ENCODE measurements at places on chromosomes 3 and 15.

GRCh38 chr3:106862067-106862466 is 515.2 kb upstream of the CCDC54 start:
- no peak for DNase-seq

GRCh38 chr3:108472001-108472591 is 38.3 kb downstream of the MYH15 start:
- DNase-seq, result peak; percentile 79

- no peak for DNase-seq
Measured at GRCh38 chr3:159839561-159840379, 148.9 kb upstream of the IL12A start.

GRCh38 chr15:44128443-44128842 is 66.6 kb downstream of the FRMD5 start:
- no peak for DNase-seq

DNA sequence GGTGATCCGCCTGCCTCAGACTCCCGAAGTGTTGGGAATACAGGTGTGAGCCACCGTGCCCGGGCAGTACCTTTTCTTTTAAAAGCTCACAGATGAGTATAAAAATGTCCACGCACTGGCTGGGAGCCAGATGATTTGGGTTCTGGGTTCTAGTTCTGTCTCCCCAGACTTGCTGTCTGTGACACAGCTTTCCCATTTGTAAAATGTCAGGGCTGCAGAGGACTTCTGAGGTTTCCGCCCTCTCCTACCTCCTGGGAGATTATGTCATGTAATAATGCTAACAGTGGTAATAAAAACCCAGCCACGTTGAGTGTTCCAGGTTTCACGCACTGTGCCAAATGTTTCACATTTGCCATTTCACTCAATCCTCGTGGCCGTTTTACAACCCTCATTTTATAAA is 1.3 kb upstream of the PPP4R2 start:
- DNase-seq, result no peak

DNA sequence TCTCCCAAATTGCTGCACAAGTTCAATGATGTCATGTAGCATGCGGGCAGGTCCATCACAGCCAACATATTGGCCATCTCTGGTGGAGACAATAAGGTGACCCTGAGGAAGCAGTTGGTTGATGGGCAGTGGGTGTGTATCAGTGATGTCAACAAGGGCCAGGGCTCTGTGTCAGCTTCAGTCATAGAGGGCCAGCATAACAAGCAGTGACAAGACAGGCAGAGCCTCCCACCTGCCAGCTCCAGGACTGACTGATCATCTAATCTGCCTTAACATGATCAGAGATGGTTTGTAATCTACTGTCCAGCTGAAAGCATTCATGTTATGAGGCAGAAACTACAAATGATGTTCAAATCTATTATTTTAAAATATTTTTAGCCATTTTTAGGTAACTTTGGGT is 62.3 kb downstream of the GLB1 start:
- DNase-seq, result no peak

DNA sequence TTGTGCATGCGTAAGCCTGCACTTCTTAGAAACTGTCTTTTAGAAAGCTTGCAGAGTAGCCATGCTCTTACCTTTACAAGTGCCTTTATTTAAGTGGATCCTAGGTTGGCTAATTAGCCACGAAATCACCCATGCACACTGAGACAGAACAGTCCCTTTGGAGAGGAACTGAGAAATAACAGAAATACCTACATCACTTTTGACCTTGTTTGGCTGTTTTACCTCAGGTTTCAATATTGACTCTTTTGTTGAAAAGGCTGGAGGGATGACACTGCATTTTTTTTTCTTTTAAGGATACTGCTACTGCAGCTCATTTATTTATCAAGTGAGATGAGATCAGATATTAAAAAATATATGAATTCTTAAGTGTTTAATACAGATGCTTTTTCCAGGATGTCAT is 155.6 kb upstream of the GOLIM4 start:
- DNase-seq, result no peak

GRCh38 chr15:90035095-90035839 is 34.1 kb downstream of the ZNF710 start:
- no peak for DNase-seq

DNA sequence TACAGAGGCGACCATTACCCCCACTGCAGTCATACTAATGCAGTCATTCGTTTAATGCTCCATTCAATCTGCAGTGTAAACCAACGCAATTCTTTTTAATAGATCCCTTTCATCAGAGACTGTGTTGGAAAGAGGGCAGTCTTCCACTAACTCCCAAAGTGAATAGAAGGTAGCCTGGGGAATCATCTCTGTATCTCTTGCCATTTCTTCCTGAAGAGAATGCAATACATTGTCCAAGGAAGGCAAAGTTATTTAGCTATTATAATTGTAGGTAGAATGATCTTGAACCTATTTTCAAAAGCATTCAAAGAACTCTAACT is 1.3 kb upstream of the SLITRK3 start:
- no peak for DNase-seq

DNA sequence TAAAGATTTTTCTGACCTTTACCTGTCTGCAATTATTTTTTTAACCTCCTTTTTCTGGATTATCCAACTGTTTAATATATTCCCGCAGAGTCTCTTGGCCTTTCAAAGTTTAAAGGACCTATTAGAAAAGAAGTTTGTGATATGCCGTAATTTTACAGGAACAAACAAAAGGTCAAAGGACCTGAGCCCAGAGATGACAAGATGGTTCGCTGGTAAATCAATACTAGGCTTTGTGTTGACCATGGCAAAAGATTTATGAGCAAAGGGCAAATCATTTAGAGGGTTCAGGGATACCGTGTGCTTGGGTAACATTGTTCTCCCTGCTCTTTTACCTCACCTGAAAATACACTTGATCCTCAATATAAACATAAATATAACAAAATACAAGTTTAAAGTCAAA is 923.5 kb downstream of the ROBO1 start:
- DNase-seq, result no peak

- no peak for DNase-seq
Measured at GRCh38 chr15:80640531-80641121, 54.5 kb upstream of the ABHD17C start.

DNA sequence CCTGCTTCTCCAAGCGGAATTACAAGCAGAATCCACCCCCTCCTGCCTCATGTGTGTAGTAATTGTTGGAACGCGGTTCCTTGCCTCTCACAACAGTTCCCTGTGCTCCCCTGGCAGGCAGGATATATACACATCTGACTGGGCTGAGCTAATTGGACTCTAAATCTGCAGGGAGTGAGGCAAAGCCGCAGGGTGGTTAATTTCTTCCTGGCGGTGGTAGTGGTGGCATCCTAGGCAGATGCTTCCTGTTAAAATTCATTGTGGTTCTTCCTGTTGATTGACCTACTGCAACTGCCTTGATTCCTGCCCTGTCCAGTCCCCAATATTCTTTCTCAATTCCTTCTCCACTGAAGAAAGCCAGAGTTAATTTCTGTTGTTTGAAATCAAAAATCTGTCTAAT is 202.9 kb upstream of the PROK2 start:
- peak; percentile 71 for DNase-seq

DNA sequence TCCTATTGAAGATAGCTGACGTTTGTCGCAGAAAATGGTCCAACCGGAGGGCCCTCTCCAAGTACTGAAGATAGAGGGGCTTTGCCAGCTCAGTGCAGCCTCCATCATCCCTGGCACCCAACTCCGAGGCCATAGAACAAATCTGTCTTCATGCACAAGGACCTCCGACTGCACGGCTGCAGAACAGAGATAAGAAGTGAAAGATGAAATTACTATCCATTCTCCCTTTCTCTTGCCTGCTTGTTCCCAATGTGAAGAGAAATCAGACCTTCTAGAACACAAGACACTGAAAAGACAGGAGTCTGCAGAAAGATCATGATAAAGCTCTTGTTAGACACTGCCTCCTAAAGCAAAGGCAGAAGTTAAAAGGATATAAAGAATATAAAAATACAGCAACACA is 19.9 kb downstream of the INO80 start:
- no peak for DNase-seq

DNA sequence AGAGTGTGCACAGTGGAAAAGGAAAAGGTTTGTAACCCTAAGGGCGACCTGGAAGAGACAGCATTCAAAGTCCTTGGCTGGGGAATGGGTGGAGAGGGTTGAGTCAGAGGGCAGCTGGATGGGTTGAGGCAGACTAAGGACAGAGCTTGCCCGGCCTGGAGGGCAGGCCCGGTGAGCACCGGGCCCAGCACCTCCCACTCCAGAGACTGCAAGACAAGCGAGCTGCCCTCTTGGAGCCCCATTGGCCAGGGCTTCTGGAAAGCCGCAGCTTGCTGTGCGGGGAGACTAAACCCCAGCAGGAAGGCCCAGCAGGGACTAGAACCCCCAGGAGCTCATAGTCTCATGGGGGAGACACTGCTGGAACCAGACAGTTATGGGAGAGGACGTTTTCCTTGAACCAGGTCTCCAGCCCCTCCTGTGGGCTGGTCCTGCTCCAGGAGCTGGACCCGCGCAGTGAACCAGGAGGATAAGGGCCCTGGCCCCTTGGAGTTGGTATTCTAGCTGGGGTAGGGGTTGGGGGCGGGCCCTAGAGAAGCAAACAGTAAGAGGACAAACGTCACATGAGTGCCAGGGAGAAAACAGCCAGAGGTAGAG is 59.1 kb downstream of the RGMA start:
- no peak for DNase-seq

- no peak for DNase-seq
Measured at GRCh38 chr3:12541625-12542024, 3.7 kb downstream of the MKRN2OS start.

GRCh38 chr3:126867863-126868200 is 115.1 kb upstream of the PLXNA1 start:
- no peak for DNase-seq

DNA sequence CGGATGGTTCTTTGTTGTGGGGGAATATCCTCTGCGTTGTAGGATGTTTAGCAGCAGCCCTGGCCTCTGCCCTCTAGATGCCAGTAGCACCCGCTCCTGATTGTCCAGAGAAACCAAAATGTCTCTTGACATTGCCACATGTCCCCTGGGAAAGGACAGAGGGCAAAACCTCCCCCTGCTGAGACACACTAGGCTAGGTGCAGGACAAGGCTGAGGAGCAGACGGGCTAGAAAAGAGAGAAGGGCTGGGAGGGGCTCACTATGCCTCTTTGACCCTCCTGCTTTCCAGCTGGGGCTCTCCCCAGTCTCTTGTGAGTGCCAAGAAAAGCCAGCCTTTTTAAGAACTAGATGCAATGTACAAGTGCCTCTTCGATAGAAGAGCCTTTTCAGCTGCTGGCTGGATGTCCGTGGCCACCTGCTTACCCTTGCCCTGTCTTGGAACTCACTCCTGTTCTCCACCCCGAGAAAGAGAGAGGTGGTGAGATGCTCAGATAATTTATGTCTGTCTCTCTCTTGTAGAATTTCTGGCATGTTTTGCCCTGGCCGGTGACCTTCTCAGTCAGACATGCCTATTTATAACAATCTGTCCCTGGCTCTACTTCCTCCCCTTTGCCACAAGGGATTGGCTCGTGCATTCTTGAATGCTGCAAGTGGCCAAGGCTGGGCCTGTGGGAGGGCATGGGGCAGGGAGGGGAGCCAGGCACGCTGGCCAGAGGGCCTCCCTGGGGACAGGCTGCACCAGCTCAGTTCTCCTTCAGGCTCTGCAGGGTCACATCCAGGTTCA is 142.6 kb downstream of the RPLP1 start:
- DNase-seq, result no peak

- DNase-seq, result no peak
Measured at GRCh38 chr15:81567924-81568323, 193.9 kb upstream of the TMC3 start.

GRCh38 chr3:23159929-23160328 is 43.2 kb upstream of the UBE2E2 start:
- peak; percentile 62 for DNase-seq

GRCh38 chr3:34183611-34184340 is 385.3 kb downstream of the PDCD6IP start:
- DNase-seq, result no peak

DNA sequence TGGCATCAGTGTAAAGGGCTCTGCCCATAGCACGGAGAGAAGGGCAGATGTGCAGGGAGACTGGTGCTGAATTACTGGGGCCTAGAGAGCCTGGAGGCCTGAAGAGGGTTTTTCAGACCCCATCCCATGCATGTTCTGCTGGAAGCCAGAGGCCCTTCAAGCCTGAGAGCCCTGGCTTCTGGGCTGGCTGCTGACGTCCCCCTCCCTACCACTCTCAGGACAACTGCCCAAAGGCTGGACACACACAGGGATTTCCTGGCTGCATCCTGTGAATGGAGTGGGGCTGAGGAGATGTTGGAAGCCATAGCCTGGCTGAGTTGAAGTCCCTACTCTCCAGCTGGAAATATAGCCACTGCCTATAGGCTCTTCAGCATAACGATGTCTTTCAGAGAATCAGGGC is 16.9 kb upstream of the DOCK3 start:
- DNase-seq, result no peak

DNA sequence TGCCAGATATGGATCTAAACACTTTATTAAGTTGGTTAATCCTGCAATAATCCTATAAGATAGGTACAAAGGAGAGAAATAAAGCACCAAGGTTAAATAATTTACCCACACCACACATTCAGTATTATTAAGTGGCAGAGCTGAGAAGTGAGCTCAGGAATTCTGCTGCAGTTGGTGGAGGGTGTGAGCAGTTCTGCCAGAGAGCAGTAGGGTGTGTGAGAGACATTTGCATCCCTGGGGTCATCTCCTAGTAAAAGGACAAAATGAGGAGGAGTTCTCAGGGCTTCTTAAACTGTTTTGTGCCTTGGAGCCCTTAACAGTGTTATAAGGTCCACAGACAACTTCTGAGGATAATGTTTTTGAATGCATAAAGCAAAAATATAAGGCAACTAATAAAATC is 484.5 kb downstream of the TAFA4 start:
- DNase-seq, result no peak

GRCh38 chr3:30474371-30474770 is 132.0 kb upstream of the TGFBR2 start:
- no peak for DNase-seq

DNA sequence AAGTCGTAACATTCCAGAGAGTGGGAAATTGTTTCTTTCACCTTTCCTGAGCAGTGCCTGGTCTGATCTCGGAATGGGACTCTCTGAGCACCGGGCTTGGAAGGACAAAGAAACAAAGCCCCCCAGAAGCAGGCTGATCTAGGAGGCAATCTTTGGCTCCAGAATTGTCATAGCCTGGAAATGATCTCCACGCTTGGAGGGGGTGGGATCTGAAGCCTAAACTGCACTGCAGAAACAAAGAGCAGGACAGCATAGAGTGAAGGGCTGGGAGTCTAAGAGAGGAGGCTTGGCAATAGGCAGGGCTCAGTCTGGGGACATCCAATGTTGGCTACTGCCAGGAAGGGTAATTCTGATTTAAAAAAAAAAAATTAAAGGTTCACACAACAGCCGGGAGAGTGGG is 1.9 kb downstream of the CRABP1 start:
- DNase-seq, result no peak

DNA sequence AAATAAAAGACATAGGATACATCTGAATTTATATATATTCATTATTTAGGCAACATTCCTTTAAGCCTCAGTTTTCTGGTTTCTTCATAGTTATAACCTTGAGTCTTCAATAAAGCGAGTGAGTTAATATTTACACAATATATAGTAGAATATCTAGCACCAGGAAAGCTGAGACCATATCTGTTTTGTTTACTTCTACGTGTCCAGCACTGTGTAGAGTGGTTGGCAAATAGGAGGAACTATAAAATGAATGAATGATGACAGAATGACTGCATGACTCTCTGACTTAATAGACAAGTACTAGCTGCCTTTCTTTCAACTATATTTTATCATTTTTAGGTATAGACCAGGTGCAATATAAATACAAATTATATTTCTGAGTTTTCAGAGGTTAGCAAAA is 197.8 kb upstream of the RBMS3 start:
- no peak for DNase-seq

- no peak for DNase-seq
Measured at GRCh38 chr3:80040067-80040466, 272.3 kb upstream of the ROBO1 start.

GRCh38 chr3:182405759-182406158 is 387.5 kb upstream of the ATP11B start:
- DNase-seq, result no peak

All from AG09309 (cell line).